ENCODE measurements at places on chromosomes 4 and X.
A peak's percentile ranks its signal among the peaks of the same experiment; 100 is the strongest.

- no peak for DNase-seq
Measured at GRCh38 chr4:55609393-55609866, 17.4 kb upstream of the PDCL2 start.

- no peak for DNase-seq
Measured at GRCh38 chr4:117637347-117637746, 396.9 kb upstream of the NDST3 start.

DNA sequence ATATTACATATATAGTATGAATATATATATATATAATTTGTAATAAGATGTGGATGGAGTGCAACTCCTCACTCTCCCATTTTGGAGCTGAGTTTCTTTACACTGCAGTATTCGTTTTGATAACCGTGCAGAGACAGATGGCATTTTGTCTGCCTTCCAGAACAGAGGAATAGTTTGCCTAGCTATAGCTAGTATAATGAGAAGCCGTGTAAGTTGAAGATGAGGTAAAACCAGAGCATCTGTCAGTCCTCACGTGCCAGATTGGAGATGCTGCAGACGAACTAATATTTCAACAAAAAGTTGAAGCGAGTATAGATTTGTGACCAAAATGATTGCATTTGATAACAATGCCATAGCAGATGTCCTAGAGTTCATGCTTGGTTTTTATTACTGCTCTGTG lies 180.6 kb downstream of the FMR1NB start:
- DNase-seq, result no peak

GRCh38 chr4:67575232-67576058 lies 16.9 kb downstream of the STAP1 start:
- DNase-seq, result no peak

DNA sequence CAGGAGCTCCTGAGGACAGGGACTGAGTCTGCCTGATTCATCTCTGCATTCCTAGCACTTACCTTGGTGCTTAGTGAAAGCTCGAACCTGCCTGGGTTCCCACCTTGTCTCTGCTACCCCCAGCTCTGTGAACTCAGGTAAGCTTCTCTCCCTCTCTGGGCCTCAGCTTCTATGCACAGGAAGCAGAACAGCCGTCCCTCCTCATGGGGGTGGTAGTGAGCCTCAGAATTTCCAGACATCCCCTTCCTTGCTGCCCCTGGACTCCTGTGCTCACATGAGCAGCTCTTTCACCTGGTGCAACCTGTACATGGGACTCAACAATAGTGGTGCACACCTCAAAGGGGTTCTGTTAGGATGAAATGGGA lies 50.8 kb downstream of the HTRA3 start:
- peak; percentile 10 for DNase-seq

GRCh38 chr4:70713453-70714078 lies 8.2 kb upstream of the RUFY3 start:
- no peak for DNase-seq

DNA sequence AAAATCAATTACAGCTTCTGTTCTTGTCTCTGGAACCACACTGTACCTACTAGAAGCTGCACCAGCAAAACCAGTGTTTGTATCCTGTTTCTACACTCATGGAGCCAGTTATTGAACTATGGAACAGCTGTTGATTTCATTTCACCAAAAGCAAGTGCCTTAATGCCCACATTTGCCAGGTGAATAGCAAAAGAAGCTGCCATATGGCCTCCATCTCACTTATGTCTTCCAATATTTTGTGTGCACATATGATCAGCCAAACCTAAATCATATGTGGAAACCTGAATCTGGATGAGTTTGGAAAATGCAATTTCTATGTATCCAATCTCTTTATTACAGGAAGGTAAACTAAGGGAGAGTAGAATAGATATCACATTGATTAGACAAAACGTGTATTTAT lies 415.8 kb upstream of the GRID2 start:
- DNase-seq, result no peak

- no peak for DNase-seq
Measured at GRCh38 chr4:6746721-6747293, 30.8 kb downstream of the BLOC1S4 start.

DNA sequence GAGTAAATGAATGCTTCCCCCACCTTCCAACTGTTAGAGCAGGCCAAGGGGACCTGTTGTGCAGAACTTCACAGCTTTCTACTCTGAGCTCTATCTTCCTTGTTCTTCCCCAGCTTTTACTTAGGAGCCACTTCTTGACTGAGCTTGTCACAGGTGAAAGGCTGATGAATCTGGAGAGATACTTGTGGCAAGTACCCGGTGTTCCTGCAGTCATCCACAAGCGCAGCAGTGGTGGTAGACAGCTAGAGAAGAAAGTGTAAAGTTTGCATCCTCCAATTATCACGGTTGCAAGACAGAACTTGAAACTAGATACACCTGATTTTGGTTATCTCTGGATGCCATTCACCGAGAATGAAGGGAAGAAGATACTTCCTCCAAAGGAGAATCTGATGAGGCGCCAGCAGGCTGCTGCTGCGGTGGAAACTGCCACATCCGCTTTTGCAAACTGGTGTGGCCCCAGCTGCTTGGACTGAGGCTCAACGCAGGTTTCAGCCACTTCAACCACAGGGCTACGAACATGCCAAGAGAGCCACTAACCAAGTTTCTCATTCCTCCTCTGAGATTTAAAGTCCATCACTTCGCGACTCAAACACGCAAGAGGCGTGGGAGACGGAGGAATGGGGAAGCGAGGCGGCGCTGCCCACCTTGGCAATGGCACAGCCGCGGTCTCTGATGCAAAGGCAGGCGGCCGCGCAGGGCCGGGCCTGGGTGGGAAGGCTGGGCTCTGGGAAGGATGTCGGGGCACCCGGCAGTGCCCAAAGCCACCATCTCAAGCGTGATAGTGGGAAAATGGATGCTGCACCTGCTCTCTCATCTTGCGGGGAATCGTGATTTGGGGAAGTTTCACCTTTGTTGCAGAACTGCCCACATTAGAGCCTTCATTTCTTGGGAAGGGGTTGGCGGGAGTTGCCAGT lies 1.3 kb upstream of the FHIP1A start:
- DNase-seq, result peak; percentile 45

DNA sequence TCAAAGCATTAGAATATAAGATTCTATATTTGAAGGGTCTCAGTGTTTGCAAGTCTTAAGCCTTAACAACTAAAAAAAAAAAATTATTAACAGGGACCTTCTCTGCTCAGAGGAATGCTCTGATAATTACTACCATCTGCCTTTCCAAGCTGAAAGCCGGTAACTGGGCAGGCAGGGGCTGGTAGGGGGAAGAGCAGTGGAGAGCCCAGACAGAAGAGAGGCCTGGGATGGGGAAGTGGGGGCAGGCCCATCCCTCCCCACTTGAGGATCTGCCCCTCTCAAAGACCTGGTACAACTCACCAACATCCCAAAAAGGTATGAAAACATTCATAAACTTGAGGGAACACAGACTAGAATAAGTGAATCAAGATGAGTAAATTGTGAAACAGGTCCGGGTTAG lies 113.9 kb downstream of the QDPR start:
- no peak for DNase-seq

GRCh38 chrX:63758011-63758410 lies 27.0 kb downstream of the ARHGEF9 start:
- DNase-seq, result no peak

- DNase-seq, result no peak
Measured at GRCh38 chrX:11619441-11619840, 46.3 kb downstream of the ARHGAP6 start.

DNA sequence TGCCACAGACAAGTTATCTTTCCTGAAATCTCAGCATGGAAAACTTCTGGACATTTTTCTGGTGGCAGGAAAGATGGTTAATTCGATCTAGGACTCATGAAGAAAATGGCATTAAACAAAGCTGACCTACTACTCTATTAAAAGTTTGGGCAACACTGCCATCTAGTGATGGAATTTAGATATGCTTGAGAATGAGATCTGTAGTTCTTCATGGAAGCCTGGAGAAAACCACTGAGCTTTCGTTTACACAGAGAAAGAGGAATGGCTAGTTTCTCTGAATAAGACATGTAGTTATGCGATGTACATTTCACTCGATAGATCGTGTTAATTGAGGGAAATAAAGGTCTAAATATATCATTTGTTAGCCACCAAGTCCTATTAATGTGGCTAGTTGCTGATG lies 51.7 kb upstream of the CHRDL1 start:
- DNase-seq, result no peak

- no peak for DNase-seq
Measured at GRCh38 chr4:130705023-130705422, 1609.1 kb downstream of the C4orf33 start.

DNA sequence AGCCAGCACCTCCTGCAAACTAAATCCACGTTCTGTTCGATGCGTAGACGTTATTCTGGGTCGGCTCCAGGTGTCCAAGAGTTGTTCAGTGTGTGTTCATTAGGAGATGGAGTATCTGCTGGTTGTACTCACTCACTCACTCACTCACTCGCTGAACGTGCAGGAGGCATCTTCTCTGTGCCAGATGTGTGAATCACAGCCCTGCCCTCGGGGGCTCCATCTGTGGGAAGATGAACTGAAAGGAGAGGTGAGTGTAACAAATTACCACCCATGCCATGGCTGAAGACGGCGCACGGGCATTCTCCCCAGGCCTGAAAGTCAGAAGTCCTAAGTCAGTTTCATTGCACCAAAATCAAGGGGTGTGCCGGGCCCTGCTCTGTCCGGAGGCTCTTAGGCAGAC lies 16.1 kb downstream of the NSG1 start:
- DNase-seq, result no peak

DNA sequence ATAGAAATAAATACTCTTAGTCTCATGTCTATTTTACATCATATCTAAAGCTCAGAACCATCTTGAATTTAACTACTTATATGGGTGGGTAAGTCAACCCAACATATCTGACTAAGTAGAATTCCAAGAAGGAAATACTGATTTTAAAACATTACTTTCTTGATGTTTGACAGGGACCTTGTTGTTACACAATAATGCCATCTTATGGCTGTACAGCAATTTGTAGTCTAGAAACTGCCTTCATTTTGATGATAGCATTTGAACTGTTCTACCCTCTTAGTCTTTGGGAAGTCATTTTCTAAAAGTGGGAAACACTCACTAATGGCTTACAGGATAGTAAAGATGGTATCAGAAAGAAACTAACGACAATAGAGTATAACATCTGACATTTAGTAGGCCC lies 929.5 kb downstream of the DMD start:
- no peak for DNase-seq

GRCh38 chr4:2247128-2248043 lies 5.5 kb upstream of the HAUS3 start:
- peak; percentile 14 for DNase-seq

DNA sequence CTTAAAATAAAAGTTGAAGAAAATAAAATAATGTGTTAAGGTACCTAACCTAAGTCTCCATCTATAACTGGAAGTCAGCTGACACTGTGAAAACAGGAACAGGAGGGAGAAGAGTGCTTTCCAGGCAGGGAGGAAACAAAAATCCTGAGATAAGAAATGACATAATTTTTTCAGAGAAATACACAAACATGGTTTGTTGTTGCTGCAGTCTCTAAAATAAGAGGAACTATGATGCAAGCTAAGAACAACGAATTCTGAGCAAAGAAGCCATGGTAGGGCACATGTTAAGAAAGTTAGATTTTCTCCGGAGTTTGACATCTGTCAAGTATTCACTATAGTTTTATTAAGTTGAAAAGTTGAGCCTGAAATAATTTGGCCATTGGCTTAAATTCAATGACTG lies 26.9 kb downstream of the PAPSS1 start:
- no peak for DNase-seq

DNA sequence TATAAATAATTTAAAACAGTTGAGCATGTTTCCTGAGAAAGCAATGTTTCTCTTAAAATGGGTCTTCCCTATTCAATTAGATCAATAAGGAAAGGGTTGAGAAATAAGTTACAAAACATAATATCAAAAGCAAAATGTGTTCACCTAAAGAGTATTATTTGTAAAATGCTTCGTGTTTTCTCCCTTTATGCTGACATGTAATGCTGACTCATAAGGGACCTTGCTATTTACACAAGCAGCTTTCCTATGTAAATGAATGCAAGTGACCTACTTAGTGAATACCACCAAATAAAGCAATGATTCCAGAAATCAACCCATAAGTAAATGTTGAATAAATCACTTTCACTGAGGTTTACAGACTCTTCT lies 91.5 kb downstream of the ELOVL6 start:
- DNase-seq, result no peak

- DNase-seq, result no peak
Measured at GRCh38 chr4:138405934-138406567, 163.9 kb upstream of the SLC7A11 start.

GRCh38 chr4:162494935-162495334 lies 331.1 kb upstream of the FSTL5 start:
- DNase-seq, result no peak

DNA sequence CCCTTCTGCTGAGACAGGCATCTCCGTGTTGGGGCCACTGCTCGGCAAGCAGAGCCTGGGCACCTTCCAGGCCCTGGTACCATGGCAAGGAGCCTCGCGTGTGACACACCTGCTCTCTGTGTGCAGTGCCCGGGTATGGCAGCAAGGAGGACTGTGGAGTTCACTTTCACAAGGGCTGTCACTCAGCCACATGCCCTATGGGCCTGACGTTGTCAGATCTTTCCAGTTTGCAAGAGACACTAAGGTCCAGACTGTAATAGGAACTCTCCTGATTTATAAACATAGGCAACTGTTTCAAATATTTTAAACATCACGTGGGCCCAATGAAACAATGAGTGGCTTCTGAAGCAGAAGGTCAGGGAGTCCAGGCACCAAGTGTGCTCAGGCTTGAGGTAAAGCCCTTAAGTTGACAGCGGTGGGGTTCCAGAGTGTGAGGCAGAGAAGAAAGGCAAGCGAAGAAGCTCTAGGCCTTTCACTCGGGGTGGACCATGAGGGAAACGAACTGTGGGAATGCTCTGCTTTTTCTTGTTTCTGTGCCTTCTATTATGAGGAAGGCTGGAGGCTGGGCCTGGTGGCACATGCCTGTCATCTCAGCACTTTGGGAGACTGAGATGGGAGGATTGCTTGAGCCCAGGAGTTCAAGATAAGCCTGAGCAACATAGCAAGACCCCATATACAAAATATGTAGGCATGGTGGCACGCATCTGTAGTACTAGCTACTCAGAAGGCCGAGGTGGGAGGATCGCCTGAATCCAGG lies 108.6 kb upstream of the TRIM2 start:
- DNase-seq, result no peak

GRCh38 chr4:171676555-171677215 lies 136.5 kb upstream of the GALNTL6 start:
- DNase-seq, result no peak

DNA sequence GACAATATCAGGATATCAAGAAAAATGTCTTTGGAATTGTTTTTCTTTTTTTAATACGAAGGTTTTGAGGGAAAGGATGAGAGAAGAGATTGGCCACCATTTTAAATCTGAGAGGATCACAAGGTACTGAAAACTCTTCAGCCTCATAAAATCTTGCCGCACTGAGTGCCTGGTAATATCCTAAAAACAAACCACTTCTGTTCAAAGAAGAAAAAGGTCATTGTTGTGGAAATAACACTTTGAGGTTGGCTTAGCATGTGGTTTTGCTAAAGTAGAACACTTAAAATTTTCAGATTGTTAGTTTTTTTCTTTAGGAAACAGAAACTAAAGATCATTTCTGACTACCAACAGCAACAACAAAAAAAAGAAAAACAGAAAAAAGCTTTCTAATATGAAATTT lies 1.0 kb upstream of the CLDN22 start:
- DNase-seq, result no peak

DNA sequence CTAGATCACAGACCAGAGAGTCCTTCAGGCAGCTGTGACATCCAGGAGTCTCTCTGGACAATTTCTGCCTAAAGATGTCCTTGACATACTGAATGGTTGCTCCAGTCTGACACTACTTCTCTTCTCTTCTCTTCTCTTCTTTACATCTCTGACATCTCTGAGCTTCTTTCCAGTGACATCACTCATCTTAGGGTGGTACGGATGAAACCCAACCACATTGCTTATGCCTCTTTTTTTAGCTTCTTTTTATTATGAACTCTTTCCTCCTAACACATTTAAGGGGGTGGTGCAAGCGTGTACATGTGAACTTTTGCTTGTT lies 39.4 kb upstream of the IRF2 start:
- no peak for DNase-seq
